EL (cell line): ENCODE measurements at places on chromosomes 1 and 21.

DNA sequence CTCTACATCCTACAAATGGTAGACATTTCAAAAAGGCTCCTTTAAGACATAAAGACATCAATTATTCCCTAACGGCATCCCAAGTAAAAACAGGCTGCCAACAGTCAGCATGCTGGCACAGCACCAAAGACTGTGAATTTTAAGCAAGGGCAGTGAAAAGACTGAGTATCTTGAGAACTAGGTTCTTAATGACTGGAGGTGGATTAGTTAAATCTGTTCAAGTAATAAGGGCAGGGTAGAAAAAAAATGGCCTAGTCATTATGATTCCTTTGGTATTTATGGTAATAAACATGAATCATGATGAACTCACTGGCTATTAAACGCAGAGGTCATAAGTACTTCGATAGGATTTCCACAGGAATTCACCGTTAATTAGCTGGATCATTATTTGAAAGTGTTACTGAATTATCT lies 75.2 kb downstream of the KIFAP3 start:
- peak; percentile 86 for DNase-seq

GRCh38 chr21:33406493-33406892 lies 3.3 kb downstream of the IFNGR2 start:
- DNase-seq = no peak

GRCh38 chr1:203765029-203765837 lies at the start of gene LAX1:
Gene LAX1 (plus strand): TSS chr1:203765183. CDS start chr1:203765566, 383 bp downstream.
- no peak for DNase-seq

DNA sequence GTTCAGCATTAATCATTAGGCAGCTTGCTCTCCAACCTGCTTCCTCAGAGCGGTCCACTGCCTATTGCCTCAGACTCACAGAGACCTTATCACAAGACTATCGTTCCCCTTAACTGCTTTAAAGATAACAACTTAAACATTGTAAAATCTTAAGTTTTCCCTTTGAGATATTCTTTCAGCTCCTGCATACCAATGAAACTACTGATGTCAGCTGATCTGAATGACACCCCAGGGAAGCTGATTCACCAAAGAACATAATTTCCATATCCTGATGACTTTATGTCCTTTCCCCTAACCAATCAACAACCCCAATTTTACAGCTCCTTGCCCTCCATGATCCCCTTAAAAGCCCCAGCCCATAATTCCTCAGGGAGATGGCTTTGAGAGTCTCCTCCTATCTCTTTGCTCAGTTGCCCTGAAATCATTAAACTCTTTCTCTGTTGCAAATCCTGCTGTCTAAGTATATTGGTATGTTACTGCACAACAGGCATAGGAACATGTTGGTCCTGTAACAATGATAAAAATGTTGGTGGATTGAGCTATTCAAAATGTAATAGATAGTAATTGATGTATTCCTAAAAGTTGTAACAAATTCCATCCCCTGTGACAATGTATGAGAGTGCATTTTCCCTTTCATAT lies 621.4 kb upstream of the RGS18 start:
- DNase-seq = no peak

GRCh38 chr1:17573518-17574041 lies 34.1 kb downstream of the ARHGEF10L start:
- DNase-seq = no peak

- DNase-seq = peak; percentile 83
Measured at GRCh38 chr21:28805885-28806284, 186.8 kb downstream of the LTN1 start.

GRCh38 chr1:232510367-232511110 lies 119.4 kb downstream of the SIPA1L2 start:
- DNase-seq = no peak

GRCh38 chr1:150813028-150813707 lies 5.1 kb upstream of the CTSK start:
- DNase-seq = peak; percentile 62

DNA sequence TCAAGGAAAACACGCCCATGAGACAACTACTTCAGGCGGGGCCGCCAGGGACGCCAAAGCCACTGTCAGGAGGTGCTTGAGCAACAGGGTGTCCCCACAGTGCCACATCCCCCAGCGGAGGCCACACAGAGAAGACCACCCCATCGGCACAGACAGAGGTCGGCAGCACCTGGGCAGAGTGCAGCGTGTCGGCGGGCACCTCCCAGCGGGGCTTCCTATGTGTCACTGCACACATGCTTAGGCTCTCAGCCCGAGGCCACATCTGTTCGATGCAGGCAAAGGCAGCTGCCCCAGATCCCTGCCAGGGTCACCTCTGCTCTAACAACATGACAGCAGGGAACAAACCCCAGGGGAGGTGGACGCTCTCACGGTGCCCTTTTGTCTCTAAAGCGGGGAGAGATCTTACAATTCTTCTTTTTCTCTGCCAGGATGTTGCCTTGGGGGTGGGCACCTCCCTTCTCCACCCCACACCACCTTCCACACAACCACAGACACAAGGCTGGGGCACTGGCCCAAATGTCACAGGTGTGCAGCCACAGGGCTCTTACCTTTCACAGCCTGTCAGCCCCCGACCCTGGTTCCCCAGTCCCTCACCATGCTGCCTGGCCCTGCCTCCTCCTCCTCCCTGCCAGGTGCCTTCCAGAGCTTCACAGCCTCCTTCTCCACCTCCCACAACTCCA lies 4.2 kb downstream of the KRTAP10-8 start:
- no peak for DNase-seq

DNA sequence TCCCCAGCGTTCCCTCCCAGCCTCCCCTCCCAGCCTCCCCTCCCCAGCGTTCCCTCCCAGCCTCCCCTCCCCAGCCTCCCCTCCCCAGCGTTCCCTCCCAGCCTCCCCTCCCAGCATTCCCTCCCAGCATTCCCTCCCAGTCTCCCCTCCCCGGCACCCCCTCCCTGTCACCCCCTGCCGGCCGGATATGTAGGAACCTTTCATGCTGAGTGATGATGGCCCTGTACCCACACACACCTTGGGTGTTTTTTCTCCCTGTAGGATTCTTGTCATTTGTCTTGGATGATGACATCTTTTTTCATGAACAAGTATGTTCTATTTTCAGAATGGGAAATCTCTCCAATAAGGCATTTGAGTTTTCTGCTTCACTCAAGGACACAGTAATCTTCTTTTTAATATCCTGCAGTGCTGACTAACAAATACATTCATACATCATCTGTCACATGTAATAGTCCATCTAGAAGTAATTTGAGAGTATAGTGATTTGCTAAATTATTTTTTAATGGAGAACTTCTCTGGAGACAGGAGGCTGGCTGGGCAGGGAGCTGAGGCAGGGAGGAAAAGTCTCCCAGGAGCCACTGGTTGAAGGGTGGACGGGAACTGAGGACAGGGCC lies 19.5 kb downstream of the FTCD start:
- no peak for DNase-seq

DNA sequence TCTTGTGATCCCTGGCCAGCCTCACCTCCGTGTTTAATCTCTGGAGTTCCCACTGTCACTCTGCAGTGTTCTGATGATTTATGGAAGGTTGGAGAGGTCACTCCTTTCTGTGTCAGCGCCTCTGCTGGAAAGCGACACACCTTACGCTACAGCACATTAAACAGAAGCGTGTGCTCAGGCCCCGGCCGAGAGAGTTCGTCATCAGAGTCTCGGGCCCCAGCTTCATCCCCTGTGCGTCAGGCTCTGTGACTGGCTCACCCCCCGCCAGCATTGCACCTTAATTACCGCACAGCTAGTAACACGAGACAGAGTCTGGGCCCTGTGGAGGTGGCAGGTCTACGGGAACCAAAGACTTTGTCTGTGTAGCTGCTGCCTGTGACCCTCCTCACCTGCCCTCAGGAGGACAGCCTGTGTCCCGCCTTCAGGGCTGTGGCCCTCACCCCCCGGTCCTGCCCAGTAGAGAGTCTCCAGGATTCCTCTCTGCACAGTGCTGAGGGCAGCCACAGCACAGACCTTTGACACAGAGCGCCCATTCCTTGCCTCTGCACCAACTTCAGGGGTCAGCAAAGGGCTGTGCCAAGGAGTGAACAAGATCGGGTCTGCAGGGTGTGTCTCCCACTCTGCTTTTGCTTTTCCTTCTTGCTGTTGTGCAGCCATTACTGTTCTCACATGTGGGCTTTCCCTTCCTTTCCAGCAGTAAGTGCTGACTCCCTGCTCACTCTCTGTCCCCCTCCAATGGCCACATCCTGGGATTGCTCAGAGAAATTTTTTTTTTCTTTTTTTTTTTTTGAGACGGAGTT lies 157.6 kb downstream of the PGBD5 start:
- DNase-seq = peak; percentile 65

GRCh38 chr1:23029337-23029736 lies 10.1 kb downstream of the KDM1A start:
- DNase-seq = no peak

DNA sequence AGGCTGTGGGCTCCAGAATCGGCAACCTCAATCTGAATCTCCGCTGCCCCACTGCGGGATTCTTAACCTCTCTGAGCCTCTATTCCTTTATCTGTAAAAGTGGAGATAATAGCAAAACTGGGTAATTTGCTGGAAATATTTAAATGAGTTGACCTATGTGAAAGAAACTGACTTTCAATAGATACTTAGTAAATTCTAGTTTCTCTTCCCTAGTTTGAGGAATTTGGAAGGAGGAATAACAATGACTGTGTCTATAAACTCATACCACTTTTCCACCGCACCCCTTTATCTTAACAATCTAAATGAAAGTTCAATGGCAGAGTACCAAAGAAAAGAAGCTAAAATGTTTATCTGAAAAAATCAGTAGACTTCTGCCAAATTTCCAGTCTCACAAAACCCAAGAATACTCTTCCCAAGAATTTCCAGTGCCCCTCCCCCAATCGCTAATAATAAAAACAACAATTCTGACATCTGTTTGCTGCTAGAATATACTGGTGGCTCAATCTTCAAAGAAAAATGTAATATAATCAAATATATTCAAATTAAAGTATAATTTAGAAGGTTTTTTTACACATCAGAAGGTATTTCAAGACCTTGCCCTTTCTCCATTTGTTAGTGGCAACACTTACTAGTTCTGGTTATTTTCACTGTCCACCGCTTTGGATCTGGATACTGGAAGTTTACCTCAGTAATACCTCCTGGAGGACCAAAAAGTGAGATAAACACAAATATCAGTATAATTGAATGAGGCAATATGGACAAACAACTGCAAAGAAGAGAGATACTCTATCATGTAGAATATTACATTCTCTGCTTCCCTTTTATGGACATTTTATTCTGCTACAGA lies 171.2 kb downstream of the LTN1 start:
- peak; percentile 53 for DNase-seq

DNA sequence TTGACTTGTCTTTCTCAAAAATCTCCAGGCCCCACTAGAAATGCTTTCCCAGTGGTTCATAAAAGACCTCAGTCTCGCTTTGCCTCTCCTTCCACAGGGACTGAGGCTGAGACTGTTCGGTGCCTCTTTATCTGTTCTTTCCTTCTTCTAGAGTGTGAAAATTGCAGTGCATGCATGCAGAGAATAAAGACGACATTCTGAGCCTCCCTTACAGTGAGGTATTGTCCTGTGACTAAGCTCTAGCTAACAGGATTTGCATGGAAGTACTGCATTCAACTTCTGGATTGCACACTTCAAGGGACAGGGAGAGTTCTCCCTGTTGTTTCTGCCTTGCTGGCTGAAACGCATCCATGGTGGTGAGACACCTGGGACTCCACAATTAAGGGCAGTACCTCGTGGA lies 69.1 kb downstream of the COLGALT2 start:
- DNase-seq = no peak

DNA sequence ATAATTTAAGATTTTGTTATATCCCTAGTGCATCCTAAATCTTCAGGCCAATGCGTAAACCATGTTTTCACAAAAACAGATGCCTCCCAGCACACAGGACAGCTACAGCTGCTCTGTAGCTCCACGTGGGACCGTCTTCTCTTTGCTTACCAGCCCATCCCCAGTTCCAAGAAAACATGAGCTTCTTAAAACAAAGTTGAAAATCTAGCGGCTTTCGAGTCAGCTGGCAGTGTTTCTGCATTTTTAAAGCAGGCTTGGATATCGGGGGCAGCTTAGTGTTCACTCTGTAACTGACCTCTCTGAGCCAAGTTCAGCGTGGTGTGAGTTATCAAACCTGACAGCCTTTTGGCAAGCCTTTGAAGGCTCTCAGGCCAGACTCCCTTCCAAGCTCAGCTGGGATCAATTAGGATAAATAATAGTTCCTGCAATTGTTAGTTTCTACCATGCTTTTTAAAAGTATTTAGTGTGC lies 881.5 kb downstream of the LTN1 start:
- DNase-seq = peak; percentile 64

DNA sequence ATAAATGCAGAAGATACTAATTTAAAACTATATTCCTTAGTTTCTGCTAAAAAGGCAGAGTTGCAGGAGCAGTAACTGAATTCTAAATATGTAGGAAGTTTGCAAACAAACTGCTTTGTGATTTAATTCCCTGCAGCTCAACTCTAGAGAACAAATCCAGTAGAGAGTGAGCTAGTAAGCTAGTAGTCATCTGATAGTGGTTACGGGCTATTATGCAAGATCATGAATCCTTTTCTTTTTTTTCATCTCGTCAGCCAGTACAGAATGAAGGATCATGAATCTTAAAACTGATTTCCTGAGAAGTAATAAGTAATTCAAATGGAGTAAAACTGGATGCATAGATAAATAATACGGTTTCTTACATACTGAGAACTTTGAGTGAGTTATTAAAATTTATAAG lies 3.3 kb downstream of the DPH5 start:
- no peak for DNase-seq

GRCh38 chr1:10508511-10508951 lies 33.8 kb downstream of the PEX14 start:
- DNase-seq = peak; percentile 63

DNA sequence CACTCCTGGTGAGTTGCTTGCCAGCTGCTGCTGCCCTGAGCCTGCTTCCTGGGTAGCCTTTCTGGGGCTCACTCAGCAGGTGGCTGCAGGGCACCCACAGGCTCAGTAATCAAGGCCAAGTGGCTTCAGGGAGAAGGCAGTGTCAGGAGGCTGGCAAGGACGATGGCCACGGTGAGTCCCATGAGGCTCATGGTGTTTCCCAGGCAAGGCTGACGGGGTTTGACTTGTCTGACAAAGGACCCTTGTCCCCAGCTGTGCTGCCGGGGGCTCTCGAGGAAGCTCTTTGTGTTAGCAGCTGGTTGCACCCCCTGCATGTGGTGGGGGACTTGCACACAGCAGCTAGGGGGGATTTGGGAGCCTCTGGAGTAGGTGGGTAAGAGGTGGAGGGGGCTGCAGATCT lies 190.5 kb upstream of the C1orf174 start:
- no peak for DNase-seq

DNA sequence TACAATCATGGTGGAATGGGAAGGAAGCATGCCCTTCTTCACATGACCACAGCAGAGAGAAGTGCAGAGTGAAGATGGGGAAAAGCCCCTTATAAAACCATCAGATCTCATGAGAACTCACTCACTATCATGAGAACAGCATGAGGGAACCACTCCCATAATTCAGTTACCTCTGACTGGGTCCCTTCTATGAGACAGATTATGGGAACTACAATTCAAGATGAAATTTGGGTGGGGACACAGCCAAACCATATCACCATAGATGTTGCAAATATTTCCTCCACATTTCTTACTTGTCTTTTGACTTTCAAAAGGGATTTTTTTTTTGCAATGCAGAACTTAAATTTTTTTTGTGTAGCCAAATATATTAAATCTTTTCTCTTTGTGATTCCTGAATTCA lies 14.8 kb downstream of the SH3BGR start:
- DNase-seq = no peak
